CD4-positive, alpha-beta T cell treated with Interferon gamma for 1 hour (primary cell): ENCODE measurements at places on chromosomes 1 and 21.

GRCh38 chr1:243739335-243740003 lies 110.6 kb downstream of the AKT3 start:
- DNase-seq: no peak

DNA sequence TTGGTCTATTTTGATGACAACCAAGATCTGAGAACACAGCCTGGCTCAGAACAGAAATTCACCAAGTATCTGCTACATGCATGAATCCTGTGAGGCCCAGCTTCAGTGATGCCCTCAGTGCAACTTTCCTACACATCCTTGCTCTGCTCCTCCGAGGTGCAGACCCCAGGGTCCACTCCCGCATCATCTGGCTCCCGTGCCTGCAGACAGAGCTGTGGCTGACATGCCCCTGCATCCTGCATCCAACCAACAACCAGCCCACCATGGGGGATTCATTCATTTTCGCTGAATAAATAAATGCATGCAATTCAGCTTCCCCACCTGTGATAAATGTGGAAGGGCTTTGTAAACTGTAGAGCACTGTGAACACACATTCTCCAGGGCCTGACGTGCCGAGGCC lies 112.3 kb downstream of the GLIS1 start:
- DNase-seq: no peak

DNA sequence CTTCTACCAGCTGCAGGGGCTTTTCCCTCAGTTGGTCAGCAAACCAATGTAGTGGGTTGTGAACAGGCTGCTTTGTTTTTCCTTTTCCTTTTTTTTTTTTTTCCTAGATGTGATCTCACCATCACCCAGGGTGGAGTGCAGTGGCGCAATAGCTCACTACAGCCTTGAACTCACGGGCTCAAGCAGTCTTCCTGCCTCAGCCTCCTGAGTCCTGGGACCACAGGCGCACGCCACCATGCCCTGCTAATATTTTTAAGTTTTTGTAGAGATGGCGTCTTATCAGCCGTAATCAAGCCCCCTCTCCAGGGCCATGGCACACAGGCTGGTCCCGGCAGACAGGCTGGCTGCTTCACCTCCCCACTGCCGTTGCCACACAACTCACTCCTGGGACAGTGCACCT lies 3.4 kb upstream of the TRIM11 start:
- DNase-seq: no peak

DNA sequence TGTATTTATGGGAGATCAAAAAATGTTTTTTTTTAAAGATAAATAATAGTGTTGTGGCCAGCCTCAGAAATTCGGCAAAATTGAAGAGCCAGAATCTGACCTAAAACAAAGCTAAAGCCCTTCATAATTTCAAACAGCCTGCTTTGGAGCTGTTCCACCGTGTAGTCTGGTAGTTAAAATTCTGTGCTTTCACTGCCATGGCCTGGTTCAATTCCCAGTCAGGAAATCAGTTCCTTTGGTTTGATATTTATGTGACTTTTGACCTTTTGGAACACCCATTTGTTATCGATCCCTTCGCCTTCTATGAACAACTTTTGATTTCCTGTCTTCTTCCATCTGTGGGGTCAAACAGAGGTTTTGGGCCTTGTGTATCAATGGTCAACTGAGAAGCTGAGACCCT lies 179.8 kb downstream of the HFM1 start:
- DNase-seq: no peak

DNA sequence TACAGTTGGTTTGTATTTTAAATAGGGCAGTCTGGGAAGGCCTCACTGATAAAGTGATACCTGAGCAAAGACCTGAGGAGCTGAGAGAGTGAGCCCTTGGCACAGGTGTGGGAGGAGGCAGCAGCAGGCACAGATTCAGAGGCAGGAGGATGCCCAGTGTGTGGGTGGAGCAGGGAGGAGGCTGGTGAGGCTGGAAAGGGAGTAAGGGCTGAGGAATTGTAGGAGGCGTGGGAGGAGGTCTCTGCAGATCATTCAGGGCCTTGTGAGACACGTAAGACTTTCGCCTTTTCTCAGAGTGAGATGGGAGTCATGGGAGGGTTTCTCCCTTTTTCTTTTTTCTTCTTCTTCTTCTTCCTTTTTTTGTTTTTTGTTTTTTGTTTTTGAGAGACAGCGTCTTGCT lies 58.0 kb downstream of the RGL1 start:
- DNase-seq: no peak

DNA sequence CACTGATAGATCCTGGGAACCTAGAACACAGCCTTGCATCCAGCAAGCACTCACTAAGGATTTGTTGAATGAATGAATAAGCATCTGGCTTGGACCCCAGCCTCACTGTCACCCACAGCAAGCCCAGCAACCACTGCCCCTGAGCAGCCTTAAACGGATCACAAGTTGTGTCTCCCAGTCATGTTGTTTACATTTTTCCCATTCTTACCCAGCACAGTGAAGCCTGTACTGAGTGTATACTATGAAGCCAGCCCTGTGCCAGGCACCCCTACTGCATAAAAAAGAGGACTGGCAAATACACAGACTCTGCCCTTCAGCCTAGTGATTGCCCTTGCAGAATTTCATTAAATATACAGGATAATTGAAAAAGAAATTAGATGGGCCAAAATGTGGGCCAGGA lies 30.2 kb downstream of the RRAGC start:
- no peak for DNase-seq

- no peak for DNase-seq
Measured at GRCh38 chr1:156247460-156248322, at the start of gene PAQR6. PAQR6 (minus strand) TSS chr1:156248056; CDS start chr1:156246731, 1,325 bp downstream.

DNA sequence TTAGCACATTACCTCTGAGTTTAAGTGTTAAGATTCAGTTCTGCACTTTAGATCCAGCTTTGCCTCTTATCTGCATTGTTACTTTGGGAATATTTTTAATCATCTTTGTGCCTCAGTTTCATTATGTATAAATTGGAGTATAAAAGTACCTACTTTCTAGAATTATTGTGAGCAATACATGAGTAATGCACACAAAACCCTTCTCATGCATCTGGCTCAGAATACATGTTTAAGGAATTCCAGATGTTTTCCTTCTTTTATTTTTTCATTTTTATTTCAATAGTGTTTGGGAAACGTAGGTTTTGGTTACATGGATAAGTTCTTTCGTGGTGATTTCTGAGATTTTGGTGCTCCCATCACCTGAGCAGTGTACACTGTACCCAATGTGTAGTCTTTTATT lies 14.2 kb downstream of the C8A start:
- no peak for DNase-seq

DNA sequence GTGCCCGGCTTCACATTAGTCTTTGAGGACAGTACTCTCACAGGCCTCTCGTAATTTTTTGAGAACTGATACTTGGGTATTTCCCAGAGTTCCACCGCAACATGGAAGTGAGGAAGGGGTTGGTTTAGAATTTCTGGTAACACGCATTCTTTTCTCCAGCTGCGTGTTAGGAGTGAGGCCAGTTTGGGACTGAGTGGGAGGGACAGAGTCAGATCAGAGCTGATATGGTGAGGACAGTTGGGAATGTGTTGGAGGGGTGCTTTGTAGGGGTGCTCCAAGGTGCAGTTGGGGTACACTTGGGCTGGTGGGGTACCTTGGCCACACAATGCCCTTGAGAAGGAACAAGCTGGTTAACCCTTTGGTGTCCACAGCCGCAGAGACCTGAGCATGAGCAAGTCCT lies 6.7 kb downstream of the FBXO6 start:
- DNase-seq: no peak

DNA sequence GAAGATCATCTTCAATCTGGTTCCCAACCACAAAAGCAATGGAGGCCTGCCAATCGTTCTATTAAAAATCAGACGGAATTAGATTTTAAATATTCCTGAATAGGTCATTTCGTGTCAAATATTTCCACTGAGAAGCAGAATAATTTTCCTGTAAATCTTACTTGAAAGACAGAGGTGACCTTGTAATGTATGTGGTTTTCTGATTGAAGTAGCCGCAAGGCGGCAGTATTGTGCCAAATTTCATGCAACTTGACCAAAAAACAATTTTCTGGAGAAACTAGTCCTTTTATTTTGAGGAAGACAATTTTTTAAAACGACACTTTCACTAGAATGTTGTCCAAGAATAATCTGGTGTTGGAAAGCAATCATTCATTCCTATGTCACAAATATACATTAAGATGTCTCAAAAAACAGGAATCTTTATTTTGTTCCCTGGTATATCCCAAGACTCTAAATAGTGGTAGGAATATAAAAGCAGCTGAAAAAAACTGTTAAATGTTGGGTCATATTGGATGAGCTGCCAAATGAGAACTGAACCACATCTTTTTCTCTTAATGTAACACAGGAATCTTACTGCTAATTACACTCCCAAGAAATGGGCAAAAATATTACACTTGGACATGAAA lies 33.6 kb downstream of the SPAG17 start:
- DNase-seq: no peak

DNA sequence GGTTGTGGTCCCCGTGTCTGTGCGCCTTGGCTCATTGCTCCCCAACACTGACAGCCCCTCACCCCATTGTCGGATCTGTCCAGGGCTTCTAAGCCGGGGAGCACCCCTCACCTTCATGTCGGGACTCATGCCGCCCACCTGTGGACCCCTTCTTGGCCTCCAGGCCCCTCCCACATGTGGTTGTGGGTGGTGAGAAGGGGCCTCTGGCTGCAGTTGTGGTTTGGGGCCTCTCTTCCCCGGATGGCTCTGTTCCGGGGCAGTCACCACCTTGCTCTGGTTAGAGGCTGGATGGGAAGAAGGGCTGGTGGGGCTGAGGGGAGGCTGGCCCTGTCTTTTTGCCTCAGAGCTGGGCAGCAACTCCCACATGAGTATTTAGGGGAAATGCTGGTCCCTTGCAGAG lies 158.6 kb upstream of the C1orf174 start:
- DNase-seq: no peak

GRCh38 chr21:26126168-26126553 lies 44.4 kb downstream of the APP start:
- no peak for DNase-seq

DNA sequence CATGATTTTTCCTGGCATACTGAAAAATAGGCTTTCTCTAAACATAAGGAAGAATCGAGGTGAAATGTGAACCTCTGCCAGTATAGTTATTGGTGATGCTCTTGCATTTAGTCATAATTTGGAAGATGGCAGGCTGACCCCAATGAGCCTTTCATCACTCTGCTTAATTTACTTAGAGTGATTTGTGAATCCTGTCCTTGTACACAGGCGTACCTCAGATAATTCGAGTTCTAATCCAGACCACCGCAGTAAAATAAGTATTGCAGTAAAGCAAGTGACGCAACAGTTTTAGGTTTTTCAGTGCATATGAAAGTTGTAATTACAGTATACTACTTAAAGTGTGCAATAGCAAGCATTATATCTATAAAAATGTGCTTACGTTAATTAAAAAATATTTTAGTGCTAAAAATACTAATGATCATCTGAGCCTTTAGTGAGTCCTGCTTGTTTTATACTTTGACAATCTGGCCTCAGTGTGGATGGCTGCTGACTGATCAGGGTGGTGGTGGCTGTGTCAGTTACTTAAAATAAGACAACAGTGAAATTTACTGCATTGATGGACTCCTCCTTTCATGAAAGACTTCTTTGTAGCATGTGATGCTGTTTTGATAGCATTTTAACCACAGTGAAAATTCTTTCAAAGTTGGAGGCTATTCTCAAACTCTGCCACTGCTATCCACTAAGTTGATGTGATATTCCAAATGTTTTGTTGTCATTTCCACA lies 1.7 kb downstream of the PKNOX1 start:
- no peak for DNase-seq

DNA sequence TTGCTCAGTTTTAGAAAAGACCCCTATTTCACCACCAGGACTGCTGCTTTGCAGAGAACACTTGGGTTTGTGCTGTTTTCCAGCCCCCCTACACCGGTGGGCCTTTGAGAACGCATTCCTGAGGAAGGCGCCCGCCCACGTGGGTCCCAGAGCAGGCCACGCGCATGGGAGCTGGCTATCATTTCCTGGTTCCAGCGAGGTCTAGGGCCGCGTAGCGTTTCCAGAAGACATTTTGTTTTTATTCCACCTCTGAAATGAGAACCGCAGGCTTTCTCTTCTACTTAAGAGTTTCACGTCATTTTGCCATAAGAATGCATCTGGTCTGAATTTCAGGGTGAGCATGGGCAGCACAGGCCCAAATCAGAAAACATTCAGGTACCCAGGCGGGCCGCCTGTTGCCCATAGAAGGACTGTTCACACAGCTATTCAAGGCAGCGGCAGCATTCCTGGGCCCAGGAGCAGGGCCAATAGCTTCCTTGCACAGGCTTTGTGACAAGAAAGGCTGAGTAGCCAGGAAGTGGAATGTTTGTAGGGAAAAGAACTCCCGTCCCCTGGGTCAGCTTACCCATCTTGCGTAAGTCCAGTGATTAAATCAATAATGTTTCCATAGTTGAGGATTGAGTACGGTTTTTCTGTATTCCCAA lies 1.4 kb upstream of the KLHL21 start:
- DNase-seq: no peak

DNA sequence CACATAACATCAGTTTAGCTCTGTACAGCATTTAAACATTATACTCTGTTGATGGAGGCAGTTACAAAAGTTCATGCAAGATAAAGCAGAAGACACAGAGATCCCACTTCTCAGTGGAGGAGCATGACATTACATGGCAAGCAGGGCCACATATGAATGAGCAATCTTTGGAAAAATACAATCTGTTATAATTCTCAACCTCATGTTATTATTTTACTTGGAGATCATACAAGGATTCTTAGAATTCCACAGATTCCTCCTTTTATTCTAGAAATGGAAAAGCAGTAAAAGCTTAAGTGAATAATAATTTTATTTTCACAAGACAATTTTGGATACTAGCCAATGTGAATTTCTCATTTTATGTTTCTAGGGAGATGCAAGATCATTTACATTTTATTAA lies 66.6 kb downstream of the IFI44 start:
- no peak for DNase-seq

GRCh38 chr1:231072502-231073094 lies 32.5 kb upstream of the FAM89A start:
- no peak for DNase-seq

- DNase-seq: no peak
Measured at GRCh38 chr1:183194527-183195141, 8.6 kb downstream of the LAMC2 start.

- DNase-seq: no peak
Measured at GRCh38 chr21:45365608-45366241, 39.2 kb upstream of the COL18A1 start.

GRCh38 chr21:10425856-10426255 lies 95.5 kb upstream of the TPTE start:
- DNase-seq: no peak

DNA sequence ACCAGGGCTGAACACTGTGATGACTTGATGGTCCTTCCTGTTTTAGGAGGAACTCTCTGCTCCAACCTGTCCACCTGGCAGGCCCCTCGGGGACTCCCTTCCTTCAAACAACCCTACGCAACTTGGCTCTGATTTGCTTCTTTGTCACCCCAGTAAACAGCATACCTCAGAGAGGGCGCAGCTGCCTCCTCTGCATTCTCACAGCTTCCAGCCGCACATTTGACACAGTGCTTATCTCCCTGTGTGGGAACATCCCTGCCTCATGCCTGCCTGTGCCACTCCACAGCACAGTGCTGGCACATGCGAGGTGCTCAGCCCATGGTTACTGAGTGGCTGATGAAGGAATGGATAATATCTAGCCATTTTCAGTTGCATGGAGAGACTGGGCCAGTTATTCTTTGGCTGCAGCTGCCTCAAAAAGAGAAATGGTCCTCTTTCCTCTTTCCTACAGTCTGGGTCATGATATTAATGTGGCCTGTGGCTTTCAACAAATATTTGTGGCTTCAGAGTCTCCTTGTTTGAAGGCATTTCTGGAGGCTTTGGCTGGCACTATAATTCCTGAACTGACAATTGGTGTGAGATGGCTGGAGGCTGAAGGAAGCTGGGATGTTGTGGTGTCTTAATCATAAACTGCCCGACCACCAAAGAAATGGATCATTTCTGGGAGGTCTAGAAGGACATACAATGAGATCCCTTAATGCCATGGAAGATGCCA lies 77.9 kb downstream of the TENT5C start:
- no peak for DNase-seq
